ENCODE measurements at places on chromosomes 4 and X.

DNA sequence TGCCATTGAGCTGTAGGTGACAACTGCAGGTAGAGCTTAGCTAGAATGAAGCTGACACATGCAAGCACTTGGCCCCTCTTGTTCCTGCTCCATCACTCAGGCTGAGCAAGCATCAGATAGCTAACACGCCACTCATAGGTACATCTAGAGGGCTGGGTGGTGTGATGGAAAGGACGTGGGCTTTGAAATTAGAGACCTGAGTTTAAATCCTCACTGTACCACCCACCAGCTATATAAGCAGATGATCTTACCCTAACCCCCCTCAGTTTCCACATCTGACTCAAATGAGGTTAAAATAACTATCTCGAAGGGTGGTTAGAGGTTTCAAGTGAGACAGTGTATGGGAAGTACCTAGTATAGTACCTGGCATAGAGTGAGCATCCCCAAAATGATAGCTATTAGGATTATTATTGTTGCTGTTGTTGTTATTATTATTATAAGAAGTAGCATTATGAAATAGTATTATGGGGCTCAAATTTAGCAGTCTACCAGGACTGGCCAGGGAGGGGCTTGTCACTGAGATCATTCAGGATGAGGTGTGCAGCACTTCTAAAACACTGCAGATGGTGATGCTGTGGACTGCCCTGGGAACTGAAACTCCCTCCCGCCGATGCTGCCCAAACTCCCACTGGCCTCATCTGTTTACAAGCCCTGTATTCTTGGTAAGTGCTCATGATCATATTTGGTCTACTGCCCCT is 59.0 kb downstream of the REELD1 start:
- DNase-seq = no peak

DNA sequence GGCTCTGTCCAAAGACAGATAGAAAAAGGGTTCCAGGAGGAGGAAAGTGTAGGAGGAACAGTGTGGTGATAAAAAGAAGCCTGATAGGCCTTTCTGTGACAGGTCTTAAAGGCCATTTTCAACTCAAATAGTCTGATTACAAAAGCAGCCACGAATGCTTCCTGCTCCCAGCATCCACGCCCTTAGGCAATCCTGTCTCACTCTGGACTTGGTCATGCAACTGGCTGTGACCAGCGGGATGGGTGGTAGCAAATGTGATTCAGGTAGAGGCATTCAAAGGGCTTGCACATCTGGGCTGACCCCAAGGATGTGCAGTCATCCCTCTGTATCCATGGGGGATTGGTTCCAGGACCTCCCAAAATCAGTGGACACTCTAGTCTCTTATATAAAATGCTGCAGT is 14.4 kb upstream of the SEPSECS start:
- DNase-seq = no peak

GRCh38 chrX:24294619-24295018 is 19.2 kb downstream of the SUPT20HL2 start:
- DNase-seq = no peak

GRCh38 chr4:73275318-73275654 is 16.7 kb upstream of the ANKRD17 start:
- no peak for DNase-seq

GRCh38 chr4:173436771-173437265 is 37.9 kb upstream of the SCRG1 start:
- DNase-seq = no peak

GRCh38 chr4:141099326-141099725 is 33.9 kb downstream of the RNF150 start:
- peak; percentile 5 for DNase-seq

DNA sequence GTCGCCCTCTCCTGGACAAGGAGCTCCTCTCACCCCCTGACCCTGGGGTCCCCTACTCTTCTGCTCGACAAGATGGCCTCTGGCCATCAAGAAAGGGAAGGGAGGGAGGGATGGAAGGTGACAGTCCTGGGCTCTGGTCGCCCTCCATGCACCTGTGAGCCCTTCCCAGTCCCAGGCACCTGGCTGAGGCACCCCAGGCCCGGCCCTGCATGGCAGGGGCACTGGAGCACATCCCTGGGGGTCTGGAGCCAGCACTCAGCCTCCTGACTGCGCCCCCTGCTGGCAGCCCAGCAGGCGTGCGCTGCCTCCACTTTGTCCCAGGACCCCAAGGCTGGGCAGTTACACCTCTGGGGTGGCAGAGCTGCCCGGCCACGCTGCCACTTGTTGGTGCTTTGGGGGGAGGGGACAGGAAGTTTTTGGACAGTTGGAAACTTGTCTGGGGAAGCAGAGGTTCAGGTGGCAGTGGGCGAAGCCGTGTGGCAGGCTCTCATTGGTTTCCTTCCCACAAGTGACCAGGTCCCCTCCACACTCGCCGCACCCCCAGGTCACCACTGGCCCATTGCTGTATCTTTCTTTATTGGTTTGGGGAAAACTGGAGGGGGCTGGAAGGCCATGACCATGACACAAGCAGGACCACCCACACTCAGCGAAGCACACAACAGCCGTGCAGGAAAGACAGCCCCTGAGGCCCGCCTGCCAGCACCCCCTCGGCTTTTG is 4.3 kb downstream of the PNCK start:
- no peak for DNase-seq

- DNase-seq = no peak
Measured at GRCh38 chrX:20418379-20419150, 151.9 kb upstream of the RPS6KA3 start.
